ENCODE measurements at places on chromosomes 13 and 19. TPM values are rescaled to one million over a fixed set of nuclear protein-coding genes. Genes with fewer than 3 reads are reported as not detected.

The TEAD2 gene
- 40.3 TPM for total RNA-seq

The ADGRE3 gene
- not detected for total RNA-seq

The GFY gene
- not detected for total RNA-seq

The FEM1A gene
- total RNA-seq, result 17.5 TPM

The CCNA1 gene
- total RNA-seq, result 15.9 TPM

The SYNE4 gene
- total RNA-seq, result 1.4 TPM

The RASIP1 gene
- 2.8 TPM for total RNA-seq

The PRR20D gene
- total RNA-seq, result not detected

The PRRG2 gene
- 14.7 TPM for total RNA-seq

The GIPC3 gene
- not detected for total RNA-seq

The OVOL3 gene
- total RNA-seq, result not detected

The ZNF547 gene
- 2.3 TPM for total RNA-seq

The ZNF221 gene
- total RNA-seq, result 3.1 TPM

The CBARP gene
- 5.8 TPM for total RNA-seq

The FAM216B gene
- not detected for total RNA-seq

The ZNF180 gene
- 4.9 TPM for total RNA-seq

The TEX29 gene
- not detected for total RNA-seq

The GTF2F1 gene
- 32.7 TPM for total RNA-seq

The CPB2 gene
- total RNA-seq, result not detected

The SCAMP4 gene
- 70.2 TPM for total RNA-seq

The CSNK1G2 gene
- 63.5 TPM for total RNA-seq

The CATSPERD gene
- total RNA-seq, result not detected

The ATXN8OS gene
- total RNA-seq, result not detected

The GPR4 gene
- not detected for total RNA-seq

The FCGBP gene
- total RNA-seq, result 0.19 TPM

The ZNF420 gene
- total RNA-seq, result 8.6 TPM

The FFAR1 gene
- total RNA-seq, result not detected

The PTGER1 gene
- 0.69 TPM for total RNA-seq

The LRRC8E gene
- 7.3 TPM for total RNA-seq

Data from mammary epithelial cell (primary cell).